SHP77 (cell line): ENCODE measurements at places on chromosomes 4 and X.

DNA sequence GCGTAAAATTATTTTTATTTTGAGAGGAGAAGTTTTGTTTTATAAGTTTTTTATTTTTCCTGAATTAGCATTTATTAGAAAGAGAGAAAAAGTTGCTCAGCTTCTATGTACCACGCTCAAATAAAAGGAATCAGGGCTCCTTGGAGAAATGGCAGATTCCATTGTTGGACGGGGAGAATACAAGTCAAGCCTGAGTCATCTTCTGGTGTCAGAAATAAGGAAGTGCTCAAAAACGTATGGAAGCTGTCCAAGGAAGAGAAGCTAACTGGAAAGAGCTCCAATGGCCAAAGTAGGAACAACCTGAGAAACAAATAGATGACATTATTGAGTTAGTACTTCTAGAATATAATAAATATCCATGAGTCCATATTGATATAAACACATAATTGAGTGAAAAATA, 89.3 kb upstream of the NEIL3 start:
- DNase-seq: no peak

GRCh38 chrX:53223955-53224859, 800 bp downstream of the KDM5C start:
- DNase-seq: no peak

GRCh38 chr4:40194602-40195161, 2.1 kb upstream of the RHOH start:
- DNase-seq: no peak

DNA sequence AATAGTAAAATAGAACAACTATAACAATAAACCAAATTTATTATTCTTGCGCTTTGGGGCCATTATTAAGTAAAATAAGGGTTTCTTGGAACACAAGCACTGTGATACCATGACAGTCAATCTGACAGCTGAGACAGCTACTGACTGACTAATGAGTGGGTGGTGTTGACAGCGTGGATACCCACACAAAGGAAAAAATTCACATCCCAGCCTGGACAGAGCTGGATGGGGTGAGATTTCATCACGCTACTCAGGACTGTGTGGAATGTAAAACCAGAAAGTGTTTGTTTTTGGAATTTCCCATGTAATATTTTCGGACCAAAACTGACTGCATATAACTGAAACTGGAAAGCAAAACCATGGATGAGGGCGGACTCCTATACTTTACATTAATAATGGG, 48.8 kb downstream of the IGFBP7 start:
- DNase-seq: no peak

GRCh38 chr4:83906561-83906960, 370.7 kb downstream of the GPAT3 start:
- no peak for DNase-seq

GRCh38 chr4:40596522-40596921, 33.1 kb downstream of the RBM47 start:
- no peak for DNase-seq

DNA sequence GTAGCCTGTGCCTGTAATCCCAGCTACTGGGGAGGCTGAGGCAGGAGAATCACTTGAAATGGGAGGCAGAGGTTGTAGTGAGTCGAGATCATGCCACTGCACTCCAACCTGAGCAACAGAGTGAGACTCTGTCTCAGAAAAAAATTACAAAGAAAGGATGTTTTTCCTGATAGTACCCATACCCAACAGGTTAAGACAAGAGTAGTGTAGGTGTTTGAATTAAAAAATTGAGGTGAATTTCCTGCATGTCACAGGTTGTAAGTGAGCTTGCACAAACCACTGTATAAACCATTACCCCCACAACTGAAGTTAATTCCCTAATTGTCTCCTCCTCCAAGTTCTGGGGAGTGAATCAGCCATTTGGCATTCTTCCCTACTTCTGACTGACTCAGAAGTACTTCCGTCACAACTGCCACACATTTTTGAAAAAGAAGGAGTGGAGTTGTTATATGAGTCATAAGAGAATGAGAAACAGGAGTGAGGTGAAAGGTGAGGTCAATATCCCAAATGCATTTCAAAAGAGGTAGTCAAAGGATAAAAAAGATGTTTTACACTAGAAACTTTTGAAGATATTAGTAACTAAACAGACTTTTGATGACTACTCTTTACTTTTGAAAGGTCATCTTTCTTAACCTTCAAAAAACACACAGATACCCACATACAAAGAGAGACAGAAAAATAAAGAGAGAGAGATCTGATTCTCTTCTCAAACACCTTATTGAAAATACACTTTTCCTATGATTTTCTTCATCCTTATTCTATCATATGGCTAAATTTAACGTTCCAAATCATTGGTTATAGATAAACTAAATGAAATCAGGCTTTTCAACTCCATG, 134.5 kb downstream of the BTC start:
- no peak for DNase-seq
